NCI-H1092 treated with DMSO at 0.1 percent for 48 hours (cell line): ENCODE measurements at places on chromosomes 2 and 18.

DNA sequence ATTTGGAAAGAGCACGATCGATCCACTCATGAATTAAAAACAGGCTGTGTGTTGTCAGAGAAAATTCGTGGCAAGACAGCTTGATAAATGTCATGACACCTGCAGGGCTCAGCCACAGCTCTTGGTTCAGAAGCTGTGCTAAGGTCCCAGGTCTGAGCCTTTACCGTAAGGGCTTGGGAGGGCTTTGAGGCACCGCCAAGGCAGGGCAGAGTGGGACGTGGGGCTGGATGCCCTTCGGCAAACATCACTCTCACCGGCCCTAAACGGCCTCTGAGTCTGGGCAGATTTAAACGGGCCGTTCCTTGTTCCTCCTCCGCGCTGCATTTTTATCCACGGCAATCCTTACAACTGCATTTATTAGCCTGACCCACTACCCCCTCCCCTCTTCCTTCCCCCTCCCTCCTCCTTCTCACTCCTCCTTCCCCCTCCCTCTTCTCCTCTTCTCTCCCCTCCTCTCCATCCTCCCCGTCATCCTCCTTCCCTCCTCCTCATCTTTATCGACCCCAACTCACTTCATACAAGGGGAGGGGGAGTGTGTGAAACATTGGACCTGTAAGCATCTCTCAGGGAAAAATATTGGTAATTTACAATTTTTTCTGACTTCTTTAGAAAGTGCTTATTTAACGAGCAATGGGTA, 33.9 kb downstream of the MBP start:
- no peak for DNase-seq

DNA sequence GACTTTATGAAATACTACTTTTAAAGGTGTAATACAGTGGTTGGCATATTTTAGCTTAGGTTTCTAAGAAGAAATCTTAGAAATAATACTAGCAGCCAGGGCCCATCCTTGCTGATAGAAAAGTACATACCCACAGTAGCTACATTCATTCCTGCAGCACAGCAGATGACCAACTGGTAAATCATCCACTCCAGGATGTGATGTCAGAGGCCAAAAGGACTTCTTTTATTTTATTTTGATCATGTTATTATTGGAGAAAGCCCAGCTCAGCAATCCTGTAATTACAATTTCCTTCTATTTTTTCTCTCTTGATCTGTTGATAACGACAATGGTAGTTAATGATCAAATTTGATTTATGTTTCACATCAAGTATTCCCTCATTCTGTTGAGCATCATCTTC, 18.0 kb upstream of the TTN start:
- DNase-seq, result no peak

GRCh38 chr2:26801328-26801727, 15.5 kb downstream of the CENPA start:
- DNase-seq, result no peak

DNA sequence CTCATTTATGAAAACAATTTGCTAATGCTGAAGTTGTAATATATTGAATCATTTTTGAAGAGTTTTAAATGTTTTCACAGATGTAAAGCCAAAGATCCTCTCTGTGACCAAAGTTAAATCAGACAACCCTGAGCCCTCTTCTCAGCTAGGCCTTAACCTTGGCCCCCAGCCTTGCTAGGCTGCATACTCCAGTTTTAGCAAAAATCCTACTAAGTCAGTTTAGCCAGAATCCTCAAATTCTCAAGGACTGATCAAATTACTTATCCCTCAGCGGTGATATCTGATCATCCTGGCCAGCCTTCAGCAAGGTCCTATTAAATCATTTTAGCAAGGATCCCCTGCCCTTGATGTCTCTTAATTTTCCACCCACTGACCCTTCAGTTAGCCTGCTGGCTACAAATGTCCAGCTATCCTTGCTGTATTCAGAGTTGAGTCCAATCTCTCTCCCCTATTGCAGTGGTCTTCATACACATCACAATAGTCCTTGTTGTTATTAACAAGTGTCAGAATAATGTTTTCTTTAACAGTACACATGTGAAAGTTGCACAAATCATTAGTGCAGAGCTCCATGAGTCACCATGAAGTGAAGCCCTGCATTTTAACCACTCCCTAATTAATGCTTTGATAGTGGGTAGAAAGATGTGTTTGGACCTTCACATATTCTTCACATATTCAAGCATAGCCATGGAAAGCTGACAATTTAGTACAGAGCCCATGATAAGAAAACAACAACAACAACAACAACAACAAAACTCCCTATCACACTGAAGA, 206.4 kb downstream of the NBAS start:
- no peak for DNase-seq

DNA sequence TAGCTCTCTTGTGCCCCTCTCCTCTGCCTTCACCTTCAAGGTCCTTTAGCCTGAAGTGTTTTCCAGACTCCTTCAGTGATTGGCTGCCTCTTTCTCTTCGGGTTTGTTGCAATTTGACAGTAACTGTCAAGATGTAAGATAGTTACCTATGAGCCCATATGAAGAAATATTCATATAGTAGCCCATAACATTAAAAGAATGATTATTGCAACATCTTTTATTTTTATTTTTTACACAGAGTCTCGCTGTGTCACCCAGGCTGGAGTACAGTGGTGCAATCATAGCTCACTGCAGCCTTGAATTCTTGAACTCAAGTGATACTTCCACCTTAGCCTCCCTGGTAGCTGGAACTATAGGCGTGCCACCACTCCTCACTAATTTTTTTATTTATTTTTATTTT, 80.5 kb downstream of the FOXI3 start:
- DNase-seq, result no peak

DNA sequence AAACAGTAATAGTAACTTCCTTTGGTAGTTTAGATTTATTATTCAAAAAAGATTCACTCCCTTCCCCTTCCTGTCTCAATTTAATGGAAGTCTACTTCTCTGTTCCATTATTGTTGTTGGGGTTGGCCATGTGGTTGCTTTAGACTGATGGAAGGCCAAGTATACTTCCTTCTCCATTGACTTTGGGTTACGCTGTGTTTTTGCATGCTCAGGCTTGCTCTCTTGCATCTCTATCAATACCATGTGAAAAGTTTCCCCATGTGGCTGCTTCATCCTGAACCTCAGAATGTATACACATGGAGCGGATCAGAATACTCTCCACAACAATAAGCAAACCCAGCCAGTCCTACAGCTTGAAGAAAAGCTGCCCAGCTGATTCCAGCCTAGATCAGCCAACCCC, 20.3 kb downstream of the CFAP210 start:
- DNase-seq, result no peak

GRCh38 chr18:48864876-48865275, 85.9 kb downstream of the SMAD7 start:
- no peak for DNase-seq

DNA sequence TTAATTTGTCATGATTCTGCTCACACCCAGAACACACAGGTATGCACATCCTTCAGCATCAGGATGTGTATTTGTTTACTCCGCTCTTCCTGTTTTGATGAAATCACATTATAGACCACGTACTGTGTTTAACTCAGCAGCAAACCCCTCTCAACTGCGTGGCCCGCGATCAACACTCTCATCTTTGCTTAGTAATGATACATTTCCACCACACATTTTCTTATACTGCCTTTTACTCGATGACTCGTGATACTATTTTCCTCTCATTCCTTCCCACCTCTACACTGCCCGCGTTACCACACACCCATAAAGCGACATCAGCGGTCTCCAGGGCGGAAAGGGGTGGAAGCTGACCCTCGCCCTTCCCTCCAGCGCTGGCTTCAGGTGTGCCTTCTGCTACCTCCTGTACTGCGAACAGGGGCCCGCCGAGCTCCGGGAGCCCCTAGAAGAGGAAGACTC, 1.3 kb downstream of the NETO1 start:
- no peak for DNase-seq

GRCh38 chr18:37179384-37179783, 350.5 kb downstream of the KIAA1328 start:
- DNase-seq, result peak; percentile 84

GRCh38 chr2:122033778-122034177, 278.3 kb downstream of the TSN start:
- DNase-seq, result no peak

DNA sequence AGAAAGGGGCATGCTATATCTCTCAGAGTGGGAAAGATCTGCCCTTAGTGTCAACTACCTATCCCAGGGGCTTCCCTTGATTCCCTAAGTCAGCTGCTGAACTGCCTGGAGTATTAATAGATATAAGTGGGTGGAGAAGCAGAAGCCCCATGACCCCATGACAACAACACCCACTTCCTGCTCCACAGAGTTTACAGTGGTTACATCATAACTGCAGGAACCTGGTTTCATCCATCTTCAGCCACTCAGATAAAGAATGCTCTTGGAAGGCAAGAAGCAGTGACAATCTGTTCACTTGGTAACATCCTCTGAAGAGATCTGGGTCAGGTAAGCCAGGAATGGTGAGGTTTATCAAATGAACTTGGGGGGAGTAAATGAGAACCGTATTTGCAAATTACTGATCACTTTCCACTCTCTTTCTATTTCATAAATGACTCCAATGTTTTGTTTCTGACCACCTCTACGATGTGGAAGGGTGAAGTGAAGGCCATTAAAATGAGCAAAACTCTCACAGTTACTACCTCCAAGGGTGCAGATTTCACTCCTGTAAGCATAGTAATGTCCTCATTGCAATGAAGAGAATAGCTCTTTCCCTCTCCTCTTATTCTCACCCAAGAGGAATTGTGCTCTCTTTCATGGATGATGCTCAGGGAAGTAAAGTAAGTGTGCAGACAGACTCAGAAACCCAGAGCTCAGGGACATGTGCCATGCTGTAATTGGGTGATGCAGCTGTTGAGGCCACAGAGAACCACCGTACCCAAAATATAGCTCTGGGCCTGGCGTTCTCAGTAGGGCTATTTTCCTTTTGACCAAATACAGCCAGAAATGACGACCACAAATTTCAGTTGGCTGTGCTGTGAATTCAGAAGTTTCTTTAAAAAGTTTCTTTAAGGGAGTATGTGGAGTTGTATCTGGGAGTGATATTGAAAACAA, 192.8 kb upstream of the APCDD1 start:
- DNase-seq, result no peak

DNA sequence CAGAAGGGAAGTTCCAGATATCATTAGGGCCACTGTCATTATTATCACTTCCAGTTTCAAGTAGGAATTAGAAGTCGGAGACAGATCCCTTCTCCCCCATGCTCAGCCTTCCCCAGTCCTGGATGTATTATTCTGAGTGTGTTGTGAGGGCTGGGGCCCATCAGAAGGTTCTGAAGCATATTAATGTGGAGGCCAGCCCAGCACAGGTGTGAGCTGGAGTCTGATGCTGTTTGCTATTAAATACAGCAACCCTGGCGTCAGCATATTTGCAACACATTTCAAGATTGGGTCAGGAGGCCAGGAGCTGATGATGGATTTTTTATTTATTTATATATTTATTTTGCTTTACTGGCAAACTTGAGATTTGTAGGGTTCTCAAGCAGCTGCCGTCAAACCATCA, 195.2 kb downstream of the NRP2 start:
- DNase-seq, result no peak

GRCh38 chr2:140295767-140296166, 1515.6 kb upstream of the NXPH2 start:
- no peak for DNase-seq

DNA sequence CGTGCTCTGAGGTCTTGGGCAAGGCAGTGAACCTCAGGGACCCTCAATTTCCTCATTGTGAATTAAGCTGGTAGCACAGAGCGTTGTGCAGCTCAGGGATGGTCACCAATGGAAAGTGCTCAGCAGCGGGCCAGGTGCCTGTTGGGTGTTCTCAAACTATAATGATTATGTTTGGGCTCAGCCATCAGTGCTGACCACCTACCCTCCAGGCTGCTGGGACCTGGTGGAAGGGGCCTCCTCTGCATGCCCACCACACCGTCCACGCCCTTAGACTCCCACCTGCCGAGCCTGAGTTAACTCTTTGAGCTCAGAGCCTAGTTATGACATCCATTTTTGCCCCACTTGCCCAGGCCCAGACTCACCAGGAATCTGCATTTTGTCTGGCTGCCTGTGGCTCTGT, 35.0 kb downstream of the GLI2 start:
- DNase-seq, result no peak

GRCh38 chr18:58496231-58496630, 132.7 kb downstream of the ALPK2 start:
- no peak for DNase-seq

DNA sequence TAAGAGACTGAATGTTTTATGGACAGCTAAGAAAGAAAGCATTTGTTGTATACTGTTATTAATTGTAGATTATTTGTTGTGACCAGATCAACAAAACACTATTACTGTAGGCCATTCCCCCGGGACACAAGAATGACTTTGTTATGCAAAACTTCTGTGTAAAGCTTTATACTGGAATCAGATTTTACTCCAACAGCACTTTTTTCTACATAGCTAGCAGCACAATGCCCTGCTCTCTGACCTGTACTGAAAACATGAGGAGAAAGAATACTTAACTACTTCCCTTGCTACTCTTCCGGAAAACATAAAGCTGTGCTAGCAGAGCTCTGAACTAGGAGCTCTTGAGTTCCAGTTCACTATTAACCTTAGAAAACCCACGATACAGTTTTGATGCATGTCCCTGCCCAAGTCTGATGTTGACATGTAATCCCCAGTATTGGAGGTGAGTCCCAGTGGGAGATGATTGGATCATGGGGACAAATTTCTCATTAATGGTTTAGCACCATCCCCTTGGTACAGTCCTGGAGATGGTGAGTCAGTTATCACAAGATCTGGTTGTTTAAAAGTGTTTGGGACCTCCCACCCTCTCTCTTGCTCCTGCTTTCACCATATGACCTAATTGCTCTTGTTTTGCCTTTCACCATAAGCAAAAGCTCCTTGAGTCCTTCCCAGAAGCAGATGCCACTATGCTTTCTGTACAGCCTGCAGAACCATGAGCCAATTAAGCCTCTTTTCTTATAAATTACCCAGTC, 601.1 kb upstream of the PIK3C3 start:
- DNase-seq, result no peak

GRCh38 chr2:84077496-84077895, 381.6 kb downstream of the SUCLG1 start:
- DNase-seq, result peak; percentile 37

DNA sequence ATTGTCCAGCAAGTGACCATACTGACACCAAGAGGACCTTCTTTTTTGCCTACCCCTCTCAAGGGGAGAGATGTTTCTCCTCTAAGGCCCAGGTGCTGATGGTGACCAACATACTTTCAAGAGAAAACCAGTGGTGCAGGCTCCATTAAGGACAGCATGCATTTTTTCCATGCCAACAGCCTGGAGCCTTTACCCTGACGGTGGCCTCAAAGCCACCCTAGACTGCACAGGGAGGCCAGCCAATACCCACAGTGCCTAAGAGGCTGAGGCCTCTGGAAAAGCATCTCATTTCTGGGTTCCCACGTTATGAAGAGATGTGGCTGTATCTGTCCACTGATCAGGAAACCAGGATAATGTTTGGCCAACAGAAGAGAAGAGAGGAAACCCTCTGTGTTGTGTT, 19.3 kb downstream of the SPRED2 start:
- DNase-seq, result no peak

DNA sequence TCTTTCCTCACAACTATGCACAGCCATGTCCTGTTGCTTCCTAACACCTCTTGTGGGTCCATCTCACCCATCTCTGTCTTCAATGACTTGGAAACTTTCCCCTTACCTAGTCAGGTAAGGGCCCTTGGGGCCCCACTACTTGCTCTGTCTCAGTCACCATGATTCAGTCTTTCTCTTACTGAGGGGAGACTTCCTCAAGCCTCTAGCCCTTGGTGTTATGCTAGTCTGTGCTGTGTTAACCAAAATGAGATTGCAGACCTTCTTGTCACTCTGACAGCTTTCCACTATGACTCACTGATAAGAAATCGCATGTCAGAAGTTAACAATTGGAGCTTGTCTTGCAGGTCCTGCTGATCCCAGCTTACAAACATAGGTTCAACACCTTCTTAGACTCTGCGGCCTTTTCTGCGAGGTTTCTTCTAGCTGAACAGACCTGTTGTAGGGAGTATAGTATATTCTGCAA, 65.3 kb downstream of the WDR75 start:
- no peak for DNase-seq
